ENCODE measurements at places on chromosomes 2 and 18.

DNA sequence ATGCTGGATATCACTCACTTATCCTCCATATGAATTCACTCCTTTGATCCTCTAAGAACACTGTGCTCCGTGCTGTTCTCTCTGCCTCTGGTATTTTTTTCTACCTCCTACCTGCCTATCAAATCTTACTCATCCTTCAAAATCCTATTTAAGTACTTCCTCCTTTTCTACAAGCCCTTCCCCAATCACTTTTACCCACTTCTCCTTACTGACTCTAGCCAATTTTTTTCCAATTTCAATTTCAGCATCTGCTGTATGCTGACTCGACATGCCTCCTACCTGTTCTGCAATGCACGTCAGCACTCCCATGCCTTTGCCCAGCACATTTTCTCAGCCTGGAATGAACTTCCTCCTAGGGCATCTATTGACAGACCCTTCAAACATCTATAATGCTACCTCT lies 37.3 kb upstream of the LNPK start:
- no peak for DNase-seq

DNA sequence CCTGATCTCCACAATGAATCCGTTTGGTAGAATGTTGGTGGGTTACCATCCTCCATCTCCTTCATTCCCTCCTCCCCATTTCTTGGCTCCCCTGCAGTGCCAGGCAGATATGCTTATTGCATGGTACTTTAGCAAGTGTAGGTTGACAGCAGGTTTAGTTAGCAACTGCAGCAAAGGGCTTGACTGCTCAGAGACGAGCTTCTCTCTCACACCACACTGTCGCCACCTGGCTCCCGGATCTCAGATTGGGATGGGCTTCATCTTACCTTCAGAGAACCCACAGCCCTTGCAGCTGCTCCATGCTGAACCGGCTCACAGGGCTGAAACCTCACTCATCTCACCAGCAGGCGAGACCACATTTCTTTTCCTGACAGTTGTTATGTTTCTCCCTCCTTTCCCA lies 88.8 kb downstream of the VWA3B start:
- DNase-seq = peak; percentile 63

DNA sequence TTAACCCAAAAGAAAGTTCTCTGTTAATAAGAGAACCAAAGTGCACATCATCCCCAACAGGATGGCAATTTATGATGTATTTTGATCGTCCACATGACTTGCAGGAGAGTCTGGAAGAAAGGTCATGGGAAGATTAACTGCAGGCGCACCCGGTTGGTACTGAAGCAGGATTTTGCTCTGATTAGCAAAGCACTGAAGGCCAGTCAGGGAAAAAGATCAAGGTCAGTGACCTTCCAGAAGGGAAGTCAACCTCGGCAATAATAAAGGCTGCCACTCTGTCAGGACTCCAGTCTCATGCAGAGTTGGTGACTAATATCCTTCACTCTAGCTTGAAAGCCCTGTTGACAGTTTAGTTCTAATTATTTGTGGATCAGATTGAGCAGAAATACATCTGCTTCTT lies 432.7 kb upstream of the RAB12 start:
- DNase-seq = no peak

DNA sequence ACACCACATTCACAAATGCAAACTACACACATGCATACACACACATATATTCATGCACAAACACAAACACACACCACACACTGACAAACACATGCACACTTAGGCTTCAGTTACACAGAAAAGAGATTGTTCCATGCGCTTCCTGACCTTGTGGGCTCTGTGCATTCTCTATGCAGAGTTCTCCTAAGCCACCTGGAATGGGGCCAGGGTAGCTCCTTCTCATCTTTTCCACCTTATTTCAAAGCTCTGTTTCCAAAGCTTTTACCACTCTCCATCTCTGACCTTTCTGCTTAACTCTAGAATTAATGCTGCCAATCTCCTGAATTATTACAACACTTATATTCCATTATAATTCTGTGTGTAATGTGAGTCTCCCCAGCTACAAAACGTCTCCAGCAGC lies 522.3 kb upstream of the MYT1L start:
- no peak for DNase-seq

DNA sequence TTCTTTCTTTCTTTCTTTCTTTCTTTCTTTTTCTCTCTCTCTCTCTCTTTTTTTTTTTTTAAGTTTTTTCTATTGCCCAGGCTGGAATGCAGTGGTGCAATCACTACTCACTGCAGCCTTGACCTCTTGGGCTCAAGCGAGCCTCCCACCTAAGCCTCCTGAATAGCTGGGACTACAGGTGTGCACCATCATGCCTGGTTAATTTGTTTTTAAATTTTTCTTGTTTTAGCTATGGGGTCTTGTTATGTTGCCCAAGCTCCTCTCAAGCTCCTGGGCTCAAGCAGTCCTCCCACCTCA lies 19.4 kb upstream of the CCDC88A start:
- DNase-seq = no peak

DNA sequence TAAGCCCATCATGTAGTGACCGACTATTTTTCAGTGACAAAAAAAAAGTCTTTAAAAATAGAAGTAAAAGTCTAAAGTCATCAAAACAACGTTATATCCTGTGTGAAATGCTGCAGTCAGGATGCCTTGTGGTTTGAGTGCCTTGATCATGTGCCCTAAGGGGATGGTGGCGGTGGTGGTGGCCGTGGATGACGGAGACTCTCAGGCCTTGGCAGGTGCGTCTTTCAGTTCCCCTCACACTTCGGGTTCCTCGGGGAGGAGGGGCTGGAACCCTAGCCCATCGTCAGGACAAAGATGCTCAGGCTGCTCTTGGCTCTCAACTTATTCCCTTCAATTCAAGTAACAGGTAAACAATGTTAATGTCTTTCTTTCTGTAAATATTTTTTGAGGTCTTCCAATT lies at the start of gene CD28:
Gene CD28 (plus strand): TSS at position 237 of the 400 bp plus-strand sequence. CDS start 58 bp downstream, at position 295.
- DNase-seq = peak; percentile 84

DNA sequence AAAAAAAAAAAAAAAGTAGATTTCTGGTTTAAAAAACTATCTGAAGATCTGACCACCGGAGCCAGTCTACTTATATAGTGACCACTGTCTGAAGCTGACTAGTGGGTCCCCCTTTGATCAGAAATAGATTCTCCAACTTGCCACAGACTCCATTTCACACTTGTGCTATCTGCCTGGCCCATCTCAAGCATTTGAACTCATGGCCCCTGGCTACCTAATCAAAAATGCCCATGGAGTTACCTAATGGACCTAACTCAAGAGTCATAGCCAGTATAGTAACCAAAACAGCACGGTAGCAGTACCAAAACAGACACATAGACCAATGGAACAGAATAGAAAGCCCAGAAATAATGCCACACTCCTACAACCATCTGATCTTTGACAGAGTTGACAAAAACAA lies 17.0 kb upstream of the ATL2 start:
- no peak for DNase-seq

- no peak for DNase-seq
Measured at GRCh38 chr2:217788669-217789002, 214.2 kb downstream of the TNS1 start.

- DNase-seq = no peak
Measured at GRCh38 chr2:154455866-154456265, 242.6 kb upstream of the KCNJ3 start.

- DNase-seq = no peak
Measured at GRCh38 chr2:10172033-10172871, 49.7 kb downstream of the RRM2 start.

GRCh38 chr2:169767243-169767888 lies 31.3 kb upstream of the SSB start:
- DNase-seq = peak; percentile 64

- no peak for DNase-seq
Measured at GRCh38 chr2:186309901-186310300, 176.2 kb upstream of the ZC3H15 start.

DNA sequence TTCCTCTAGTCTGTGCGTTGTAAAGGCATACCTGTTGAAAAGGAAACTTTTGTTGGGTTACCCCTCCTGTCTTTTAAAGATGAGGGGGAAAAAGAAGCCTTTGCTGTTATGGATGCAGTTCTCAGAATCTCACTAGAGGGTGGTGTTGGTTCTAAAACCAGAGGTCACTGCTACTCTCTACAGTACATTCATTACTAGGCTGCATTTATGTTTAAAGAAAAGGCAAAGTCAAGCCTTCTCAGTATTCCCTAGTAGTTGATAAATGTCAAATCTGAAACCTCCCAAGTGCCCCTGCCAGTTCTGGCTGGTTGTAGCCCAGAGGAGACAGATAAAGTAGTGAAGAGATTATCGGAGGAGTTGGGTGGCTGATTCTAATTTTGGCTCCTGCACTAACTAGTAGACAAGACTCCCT lies 1.4 kb upstream of the PLCL1 start:
- no peak for DNase-seq

DNA sequence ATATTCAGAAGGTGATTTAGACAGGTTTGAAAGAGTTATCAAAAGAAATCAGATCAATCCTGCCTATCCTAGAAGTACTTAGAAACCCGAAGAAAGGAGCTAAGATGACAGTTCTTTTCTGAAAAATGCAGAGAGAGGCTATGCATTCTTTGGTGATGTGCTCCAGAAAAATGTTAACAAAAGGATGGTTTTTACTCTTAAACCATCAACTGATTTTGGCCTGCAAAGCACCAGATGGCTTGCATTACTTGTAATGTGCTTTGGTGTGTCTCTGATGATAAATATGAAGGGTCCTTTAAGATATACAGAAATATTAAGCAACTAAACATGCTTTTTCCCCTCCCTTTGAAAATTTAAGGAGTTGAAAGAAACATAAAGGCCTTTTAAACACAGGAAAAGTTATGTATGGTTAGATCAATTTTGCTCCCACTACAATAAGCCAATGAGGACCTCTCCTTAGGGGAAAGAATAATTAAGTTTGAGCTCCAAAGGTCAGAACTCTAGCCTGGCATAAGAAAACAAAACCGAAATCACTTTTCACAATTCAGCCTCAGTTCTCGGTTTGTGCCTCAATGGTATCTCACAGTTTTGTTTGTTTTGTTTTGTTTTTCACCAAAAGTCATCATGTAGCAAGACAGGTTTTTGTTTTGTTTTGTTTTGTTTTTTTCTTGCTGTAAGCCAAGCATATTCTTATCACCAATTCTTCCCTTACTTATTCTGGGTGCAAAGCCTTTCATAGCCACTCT lies 302.4 kb upstream of the NT5C1B start:
- no peak for DNase-seq

DNA sequence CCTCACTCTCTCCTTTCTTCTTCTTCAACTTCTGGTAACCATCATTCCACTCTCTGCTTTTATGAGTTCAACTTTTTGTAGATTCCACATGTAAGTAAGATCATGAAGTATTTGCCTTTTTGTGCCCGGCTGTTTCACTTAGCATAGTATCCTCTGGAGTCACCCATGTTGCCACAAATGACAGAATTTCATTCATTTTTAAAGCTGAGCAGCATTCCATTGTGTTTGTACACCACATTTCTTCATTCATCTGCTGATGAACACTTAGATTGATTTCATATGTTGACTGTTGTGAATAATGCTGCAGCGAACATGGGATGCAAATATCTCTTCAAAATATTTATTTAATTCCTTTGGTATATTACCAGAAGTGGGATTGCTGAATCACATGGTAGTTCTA lies 133.6 kb upstream of the ERBB4 start:
- no peak for DNase-seq

DNA sequence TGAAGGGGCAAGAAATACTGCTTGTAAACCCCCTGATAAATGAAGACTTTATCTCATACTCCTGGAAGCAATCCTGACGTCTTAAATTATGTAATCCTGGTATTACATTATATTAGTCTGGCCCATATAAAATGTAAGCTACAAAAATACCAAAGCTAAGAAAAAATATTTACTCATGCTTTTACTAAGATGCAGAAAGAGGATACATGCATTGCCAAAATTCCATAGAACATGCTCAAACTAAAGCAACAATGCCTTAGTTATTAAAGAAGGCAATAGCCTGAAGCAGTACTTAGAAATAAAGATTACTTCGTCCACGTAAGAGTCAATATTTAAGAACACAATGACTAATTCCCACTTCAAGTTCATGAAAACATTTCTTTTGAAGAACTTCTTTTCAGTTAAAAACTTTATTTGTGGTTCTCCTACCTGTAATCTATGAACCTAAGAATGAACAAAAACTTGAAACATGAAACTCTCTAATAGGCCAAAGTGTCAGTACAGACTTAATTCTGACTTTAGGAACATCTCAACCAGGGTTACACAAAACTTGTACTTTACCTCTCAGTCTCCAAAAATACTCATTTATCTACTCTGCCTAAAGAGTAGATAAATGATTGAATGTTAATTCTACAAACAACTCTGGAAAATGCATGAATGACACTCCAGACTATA lies 117.3 kb downstream of the THADA start:
- no peak for DNase-seq

DNA sequence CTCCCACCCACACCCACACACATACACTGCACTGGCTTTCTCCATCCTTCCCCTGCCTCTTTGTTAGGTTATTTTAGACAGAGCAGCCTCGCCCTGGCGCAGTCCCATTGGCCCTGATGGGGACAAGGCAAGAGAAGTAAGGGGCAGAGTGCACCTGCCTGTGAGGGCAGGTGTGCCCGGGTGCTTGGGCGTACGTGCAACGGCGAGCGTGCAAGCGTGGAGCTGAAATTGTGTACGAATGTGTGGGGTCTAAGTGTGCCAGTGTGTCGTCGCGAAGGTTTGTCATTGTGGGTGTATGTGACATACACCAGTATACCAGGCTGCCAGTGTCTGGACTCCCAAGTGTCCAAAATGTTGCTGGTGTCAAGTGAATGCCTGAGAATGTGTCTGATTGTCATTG lies 544 bp downstream of the LRATD1 start:
- peak; percentile 26 for DNase-seq

GRCh38 chr2:98058191-98058975 lies 28.6 kb upstream of the VWA3B start:
- DNase-seq = no peak

- no peak for DNase-seq
Measured at GRCh38 chr2:210873631-210874030, 317.2 kb downstream of the CPS1 start.

DNA sequence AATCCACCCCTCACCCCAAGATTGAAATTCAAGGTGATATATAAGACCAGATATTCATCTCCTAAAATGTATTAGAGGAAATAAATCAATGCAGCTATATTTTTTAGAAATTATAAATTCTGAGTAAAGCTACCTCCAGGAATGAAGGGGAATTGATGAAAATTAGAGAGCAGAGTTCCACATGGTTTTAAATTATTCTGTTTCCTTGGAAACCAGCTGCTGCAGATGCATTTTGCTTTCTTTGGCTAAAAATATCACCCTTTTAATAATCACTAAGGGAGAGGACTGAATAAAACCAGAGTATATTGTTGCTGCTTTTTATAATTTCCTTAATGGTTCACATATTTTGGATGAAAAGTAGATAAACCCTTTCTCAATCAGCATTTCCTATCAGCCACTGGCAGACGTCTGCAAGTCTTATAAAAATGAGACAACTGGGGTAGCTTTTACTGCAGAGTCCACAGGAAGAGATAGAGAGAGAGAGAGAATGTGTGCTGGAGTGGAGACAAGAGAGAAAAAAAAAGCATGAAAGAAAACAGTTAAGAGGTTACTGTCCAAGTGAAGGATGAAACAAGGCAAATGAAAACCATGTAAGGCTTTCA lies 2.0 kb downstream of the CSRNP3 start:
- DNase-seq = no peak

DNA sequence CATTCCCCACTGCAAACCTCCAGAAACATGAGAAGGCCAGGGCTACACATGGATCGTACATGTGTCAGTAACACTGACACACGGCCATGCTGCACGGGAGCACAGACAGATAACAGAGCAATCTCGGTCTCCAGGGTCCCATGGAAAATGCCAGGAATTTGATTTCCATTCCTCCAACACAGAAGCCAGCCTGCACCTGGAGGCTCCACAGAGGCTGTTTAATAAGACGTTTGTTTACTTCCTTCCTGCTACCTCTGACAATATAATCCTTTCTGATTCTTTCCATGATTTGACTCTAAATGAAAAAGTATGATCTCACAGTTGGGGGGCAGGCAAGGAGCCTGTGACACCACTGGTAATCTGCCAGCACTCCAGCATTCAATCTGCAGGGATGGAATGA lies 210.9 kb upstream of the DDX18 start:
- no peak for DNase-seq

All from transverse colon (tissue), 4 donors.